ENCODE measurements at places on chromosomes 5 and 9. TPM values are rescaled to one million over a fixed set of nuclear protein-coding genes. Genes with fewer than 3 reads are reported as not detected.

DNA sequence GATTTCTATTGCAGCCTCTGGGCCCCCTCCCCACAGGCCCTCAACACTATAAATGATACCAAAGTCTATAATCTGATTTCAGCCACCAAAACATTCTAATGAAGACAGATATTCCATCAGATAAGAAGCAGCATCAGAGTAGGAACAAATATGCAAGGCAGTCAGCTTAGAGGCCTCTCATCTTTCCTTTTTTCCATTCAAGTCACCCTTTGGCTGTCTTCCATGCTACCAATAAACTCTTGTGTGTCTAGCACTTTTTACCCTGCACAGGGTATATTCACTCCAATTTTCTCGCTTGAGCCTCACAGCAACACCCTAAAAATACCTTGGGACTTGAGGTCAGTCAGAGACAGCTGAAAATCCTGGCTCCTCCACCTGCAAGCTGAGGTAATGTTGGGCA is 193.7 kb downstream of the BRINP1 start:
- no peak for DNase-seq

The CDH12 gene
- 3.5 TPM for total RNA-seq

DNA sequence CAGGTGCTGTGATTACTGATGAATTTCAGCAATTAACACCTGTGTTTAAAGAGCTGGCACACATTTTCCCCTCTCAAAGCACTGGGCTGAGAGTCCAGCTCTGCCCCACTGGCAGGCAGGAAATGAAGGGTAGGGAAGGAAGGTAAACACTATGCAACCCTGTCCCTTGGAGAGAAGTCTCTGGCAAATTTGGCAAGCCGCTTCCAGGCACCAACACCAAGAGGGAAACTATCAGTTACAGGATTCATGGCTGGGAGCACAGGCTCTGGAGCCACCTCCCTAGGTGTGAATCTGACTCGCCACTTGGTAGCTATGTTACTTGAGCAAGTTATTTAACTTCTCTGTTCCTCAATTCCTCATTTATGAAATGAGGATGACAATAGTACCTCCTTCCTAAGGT is 3.3 kb downstream of the ANKS6 start:
- DNase-seq = no peak

The CCDC187 gene
- total RNA-seq = 0.58 TPM

DNA sequence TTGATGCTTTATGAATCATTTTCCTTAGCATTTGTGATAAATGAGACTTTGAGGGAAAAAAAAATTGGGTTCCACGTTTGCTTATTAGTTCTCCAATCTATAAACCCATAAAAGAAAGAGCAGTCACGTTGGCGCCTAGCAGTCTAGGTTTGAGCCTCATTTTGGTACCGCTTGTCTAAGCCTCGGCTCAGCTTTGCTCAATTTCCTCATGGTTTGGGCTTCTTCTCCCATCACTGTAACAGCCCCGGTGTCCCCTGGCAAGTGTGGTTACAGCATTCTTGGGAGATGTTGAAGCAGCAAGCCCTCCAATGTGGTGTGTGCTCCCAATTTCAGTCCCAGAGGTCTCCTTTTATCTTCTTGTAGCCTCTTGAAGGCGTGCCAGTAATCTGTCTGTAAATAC is 578.4 kb downstream of the CDK5RAP2 start:
- DNase-seq = no peak

The NTNG2 gene
- total RNA-seq = 2.8 TPM
